ENCODE measurements at places on chromosomes 11 and 22.

GRCh38 chr11:131917634-131918384 is 547.4 kb downstream of the NTM start:
- DNase-seq: no peak

GRCh38 chr11:134818516-134818915 is 406.5 kb upstream of the B3GAT1 start:
- DNase-seq: no peak

DNA sequence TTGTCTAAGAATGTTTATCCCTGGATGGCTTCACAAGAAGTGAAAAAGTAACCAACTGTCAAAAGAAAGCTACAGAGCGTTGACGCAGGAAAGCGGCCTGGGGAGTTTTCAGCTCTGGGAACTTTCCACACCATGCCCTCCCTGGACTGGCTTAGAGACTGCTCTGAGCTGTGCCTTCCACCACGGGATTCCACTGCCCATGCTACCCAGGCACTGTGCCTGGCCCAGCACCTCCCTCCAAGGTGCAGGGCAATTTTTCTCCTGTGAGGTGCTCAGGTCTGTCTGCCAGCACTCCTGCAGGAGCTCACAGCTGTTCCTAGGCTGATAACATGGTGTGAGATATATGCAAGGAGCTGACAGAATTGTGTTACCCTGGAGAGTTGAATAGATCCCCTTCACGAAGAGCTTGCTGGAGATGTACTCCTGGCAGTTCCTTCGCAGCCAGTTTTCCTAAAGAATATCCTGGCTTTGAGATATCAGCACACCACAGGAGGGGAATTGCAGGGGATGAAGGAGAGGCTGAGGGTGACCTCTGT is 258.3 kb upstream of the B3GAT1 start:
- DNase-seq: no peak

DNA sequence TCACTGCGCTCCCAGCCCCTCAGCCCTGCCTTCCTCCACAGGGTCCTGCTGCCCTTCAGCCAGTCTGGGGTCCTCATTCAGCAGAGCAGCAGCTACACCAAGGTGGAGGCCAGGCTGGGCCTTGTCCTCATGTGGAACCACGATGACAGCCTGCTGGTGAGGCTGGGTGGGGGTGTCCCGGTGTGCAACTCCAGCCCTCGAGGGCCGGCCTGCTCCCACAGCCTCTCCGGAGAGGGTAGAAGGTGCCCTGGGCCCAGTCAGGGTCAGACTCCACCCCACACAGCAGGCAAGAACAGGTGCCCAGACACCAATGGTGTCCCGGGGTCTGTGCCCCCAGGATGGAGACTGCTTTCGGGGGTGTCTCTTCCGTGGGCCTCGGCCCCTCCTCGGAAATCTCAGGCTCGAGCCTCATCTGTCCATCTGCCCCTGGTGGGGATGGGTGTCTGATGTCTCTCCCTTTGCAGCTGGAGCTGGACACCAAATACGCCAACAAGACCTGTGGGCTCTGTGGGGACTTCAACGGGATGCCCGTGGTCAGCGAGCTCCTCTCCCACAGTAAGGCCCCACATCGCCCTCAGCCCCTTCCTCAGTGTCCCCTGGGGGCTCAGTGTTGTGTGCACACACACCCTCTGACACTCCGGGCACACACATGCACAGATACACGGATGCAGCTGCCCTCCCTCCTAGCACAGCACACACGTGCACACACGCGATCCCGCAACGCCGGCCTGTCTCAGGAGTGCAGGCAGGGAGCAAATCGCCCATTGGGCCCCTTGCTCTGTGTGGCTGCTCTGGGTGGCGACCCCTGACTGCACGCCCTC is 4.9 kb downstream of the MUC5AC start:
- DNase-seq: no peak

- no peak for DNase-seq
Measured at GRCh38 chr22:49717322-49717919, 110.3 kb downstream of the BRD1 start.

DNA sequence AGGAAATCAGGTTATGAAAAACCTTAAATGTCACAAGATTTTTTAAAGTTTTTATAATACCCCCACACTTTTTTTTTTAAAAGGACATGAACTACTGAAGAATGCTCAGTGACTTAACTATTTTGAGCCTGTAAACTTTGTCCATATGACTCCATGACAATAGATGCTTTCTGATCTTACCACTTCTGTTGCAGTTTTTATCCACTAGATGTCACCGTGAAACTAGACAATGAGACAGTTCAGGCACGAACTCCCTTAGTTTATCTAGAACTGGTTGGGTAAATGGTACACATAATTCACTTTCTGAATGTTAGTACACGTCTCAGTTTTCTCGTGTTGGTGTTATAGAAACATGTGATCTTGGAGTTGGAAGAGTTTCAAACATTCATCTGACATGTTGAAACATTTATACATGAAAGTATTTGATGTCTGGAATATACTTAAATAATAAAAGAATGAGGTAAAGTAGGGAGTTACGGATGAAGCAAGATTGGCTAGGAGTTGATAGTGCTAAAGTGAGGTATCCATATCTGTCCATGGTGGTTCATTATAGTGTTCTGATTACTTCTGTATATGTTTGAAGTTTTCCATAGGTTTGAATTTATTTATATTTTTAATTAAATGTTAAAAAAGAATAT is 8.1 kb downstream of the CCDC15 start:
- no peak for DNase-seq

DNA sequence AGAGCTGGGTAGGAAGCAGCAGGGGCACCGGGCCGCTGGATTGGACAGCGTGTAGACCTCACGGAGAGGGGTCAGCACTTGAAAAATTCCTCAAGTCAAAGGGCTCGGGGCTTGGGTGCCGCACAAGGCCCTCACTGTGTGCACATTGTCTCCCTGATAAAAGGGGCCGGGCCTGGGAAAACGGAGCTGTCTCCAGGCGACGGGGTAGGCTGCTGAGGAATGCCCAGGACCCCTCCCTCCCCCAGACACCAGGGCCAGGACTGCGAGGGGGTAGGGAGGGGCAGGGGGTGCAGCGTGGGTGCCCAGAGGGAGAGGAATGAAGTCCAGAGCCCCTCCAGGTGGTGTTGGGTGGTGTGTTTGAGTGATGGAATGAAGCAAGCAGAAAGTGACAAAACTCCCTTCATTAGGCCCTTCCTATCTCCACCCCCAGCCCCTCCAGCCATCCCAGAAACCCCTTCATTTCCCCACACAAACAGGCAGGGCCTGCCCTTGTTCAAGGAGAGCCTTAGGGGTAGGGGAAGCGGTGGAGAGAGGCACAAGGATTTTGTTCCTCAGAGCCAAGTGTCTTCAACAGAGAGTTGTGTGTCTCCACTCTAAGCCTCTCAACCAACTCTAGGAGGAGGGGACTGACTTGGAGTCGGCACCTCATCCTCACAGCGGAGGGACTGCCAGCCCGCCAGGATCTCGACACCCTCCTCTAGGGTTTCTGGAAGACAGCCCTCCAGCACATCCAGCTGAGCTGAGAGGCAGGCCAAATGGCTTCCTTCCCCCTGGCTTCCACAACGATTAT is 63.9 kb downstream of the SYN3 start:
- no peak for DNase-seq

DNA sequence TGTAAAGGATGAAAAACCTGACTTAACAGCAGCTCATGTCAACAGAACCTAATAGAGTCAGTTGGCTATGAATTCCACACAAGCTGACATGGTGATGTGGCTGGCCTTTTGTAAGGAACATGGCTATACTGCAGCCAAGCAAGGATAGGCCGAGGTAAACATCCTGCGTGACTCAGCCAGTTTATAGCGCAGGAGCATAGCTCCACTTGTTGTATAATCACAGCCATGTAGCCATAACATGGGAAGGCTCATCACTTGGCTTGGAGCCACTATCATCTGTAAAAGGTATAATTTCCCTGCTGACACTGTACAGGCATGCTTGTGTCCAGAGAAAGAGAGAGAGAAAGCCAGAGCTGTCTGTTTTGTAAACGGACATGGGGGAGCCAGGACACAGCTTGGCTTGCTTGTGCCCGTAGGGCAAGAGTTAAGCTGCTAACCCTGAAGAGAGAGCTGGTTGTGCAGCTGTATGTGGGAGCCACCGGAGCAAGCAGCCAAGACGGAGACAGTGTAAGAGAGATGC is 104.4 kb upstream of the PLET1 start:
- no peak for DNase-seq

DNA sequence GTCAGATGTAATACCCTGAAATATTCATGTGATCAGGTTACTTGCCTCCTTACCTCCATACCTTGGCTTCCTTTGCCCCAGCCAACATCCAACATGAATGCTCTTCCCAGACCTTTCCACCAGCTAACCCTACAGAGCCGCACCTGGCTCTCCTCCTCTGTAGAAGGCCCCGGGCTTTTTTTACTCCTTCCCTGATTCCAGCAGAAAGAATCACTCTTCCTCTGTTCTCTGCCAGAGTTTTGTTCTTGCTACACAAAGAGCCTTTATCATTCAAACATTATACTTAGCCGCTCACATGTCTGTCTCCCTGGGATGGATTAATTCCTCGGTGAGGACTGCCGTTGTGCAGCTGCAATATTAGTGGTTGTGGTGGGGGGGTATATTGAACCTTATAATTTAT is 116.8 kb upstream of the GRAMD1B start:
- no peak for DNase-seq

DNA sequence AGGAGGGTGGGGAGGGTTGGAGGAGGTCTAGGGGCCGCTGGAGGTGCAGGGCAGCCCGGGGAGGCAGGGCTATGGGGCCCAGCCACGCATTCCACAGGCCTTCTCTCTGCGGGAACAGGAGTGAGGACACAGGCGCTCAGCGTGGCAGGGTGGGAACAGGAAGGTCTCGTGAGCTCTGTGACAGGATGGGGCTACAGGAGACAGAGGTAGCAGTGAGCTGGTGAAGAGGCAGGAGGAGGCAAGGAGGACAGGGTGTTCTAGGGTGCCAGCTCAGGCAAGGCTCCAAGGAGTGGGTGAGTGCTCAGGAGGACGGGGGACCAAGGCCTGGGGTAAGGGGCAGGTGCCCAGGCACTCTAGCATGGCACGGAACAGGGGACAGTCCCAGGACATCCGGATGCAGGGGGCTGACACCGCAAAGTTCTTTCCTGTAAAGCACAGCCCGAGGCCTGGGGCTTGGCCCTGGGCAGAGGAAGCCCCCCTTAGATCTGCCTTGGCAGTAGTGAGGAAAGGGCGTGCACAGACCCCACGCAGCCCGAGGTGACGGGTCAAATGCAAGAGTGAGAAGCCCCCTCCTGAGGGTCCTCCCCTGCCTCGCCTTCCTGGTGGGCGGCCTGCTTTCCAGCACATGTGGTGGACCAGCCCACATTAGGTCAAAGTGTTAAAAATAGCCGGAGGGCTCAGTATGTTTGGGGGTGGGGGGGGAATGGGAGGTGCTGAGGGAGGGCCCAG is 4.7 kb upstream of the NEAT1 start:
- DNase-seq: peak; percentile 40

Measured in activated CD8-positive, alpha-beta memory T cell treated with anti-CD3 and anti-CD28 coated beads for 48 hours (primary cell).